AG04449 (cell line): ENCODE measurements at places on chromosomes 16 and 17.

GRCh38 chr16:31456988-31457360 is 2.3 kb upstream of the ARMC5 start:
- no peak for DNase-seq

- no peak for DNase-seq
Observed at GRCh38 chr16:86432691-86433090, 77.6 kb upstream of the FOXF1 start.

GRCh38 chr17:866568-867103 is 84.5 kb downstream of the MRM3 start:
- no peak for DNase-seq

GRCh38 chr16:66521252-66521713 is 28.6 kb downstream of the TK2 start:
- no peak for DNase-seq

GRCh38 chr17:27247071-27247957 is 46.6 kb upstream of the WSB1 start:
- peak; percentile 12 for DNase-seq

DNA sequence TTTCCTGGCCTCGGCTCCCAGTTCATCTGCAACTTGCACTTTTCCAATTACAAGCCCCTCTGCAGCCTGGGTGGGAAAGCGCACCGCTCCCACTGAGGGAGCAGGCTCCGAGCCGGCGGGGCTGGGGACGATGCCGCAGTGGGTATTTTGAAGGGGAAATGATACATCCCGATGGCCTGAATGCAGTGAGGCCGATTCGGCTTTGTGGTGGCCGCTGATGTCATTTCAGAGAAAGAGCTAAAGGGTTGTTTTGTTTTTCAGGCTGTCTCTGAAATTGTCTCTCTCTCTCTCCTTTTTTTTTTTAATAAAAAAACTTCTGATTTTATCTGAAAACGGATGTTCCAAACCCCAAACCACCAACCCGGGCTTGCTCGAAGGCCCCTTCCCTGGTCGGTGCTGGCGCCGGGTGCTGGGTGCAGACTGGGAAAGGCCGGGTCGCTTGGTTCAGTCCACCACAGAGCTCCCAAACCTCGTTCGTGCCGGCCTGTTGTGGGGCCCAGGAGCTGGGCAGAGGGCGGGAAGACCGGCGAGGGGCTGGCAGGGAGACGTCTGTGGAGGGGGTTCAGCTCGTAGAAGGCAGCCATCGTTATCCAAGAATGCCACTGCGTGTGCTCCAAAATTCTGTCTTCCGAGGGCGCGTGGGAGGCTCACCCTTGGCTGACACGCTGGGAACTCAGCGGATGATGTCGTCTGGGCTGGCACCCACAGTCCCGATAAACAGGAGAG is 102.8 kb downstream of the FOXL1 start:
- no peak for DNase-seq
